NCI-H1436 treated with DMSO at 0.1 percent for 48 hours (cell line): ENCODE measurements at places on chromosomes 6 and 20.

DNA sequence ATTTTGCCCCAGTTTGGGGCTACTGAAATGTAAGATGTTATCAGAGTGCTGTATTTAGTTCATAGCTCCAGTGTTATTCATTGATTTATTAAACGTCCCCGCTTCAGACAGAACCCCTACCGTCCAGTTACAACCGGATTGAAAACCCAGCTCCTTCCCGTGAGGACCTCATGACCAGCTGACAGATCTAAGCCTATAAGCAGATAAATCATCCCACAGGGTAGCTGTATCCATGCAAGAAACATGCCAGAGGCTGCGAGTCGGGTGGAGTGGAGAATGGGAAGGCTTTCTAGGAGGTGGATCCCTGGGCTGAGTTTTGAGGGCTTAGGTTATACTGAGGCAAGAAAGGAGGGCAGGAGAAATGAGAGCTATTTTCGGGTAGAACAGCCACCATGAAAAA, 260.0 kb downstream of the ARID1B start:
- no peak for DNase-seq

DNA sequence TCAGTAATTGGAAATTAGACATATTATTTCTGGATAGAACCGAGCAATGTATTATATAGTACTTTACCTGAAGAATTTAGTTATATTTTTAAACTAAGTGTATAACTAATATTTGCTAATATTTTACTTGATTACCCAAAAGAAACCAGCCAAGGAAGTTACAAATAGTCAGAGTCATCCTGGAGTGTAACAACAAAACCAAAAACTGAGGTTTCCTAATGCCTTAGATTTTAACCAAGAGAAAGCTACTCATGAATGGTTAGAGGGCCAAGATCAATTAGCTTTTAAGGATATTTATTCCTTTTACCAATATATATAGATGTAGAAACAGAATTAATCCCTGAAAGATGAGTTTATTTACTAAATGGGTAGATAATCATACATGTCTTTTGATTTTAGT, 26.0 kb downstream of the TAB2 start:
- DNase-seq: no peak

- no peak for DNase-seq
Observed at GRCh38 chr20:41142919-41143318, 5.6 kb downstream of the PLCG1 start.

DNA sequence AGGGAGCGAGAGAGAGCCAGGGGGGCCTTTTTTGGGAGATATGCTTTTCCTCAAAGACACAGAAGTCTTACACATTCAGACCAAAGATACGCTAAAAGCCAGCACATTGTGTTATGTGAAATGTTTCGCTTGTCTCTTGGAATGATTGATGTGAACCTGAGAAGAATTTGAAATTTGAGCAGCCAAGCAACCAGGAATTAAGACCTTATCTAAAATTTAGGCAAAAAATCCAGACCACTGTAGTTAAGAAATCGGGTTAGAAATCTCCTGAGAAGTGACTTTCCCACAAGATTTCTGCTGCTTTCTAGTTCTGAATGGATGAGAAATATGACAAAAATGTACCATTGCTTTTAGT, 223.2 kb upstream of the GMDS start:
- no peak for DNase-seq

DNA sequence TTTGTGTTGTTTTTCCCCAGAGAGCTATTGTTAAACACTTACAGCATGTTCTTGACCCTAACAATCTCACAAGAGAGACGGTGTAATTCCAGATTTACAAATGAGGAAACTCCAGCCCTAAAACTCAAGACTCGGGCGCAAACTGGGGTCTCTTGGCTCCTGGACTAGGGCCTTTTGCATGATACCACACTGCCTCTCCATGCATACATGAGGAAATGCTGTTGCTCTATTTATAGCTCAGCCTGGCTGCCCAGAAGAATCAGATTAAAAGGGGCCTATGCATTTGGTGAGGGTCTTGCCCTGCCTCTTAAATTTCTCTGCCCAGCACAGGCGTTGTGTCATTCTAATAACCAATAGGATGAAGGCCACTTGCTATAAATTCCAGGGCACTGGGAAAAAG, 30.5 kb upstream of the SNRPB2 start:
- no peak for DNase-seq

GRCh38 chr6:13355043-13355945, 27.0 kb upstream of the TBC1D7 start:
- no peak for DNase-seq

DNA sequence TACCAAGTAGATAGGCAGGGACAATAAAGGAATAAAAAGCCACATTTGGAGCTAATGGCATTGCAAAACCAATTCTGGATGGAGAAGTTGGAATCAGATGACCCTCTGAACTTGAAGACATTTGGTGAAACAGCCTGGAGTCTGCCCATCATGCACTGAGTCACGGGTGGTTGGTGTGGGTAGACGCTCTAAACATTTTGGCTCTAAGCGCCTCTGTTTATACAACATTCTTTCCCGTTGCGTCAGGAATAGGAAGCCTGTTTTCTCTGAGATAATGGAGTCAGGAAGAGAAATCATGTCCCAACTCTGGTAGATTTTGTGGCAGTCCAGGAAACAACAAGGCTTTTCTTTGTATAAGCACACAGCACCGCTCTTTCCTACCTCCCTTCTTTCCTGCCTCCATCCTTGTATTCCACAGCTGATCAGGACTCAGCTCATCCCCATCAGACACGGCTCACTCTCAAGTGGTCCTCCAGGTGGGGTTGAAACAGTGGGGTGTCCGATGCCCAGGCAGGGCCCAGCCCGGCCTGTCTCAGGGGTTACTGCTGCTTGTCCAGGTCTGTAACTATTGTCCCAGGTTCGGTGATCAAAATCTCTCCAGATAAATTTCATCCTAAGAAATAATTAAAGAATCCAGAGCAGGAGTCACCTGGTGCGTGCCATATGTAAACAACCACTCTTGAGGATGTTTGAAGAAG, 12.1 kb upstream of the RAMACL start:
- no peak for DNase-seq
